PC-9 (cell line): ENCODE measurements at places on chromosomes 5 and 9. TPM values are rescaled to one million over a fixed set of nuclear protein-coding genes. Genes with fewer than 3 reads are reported as not detected.

GRCh38 chr5:32153723-32154122 is 20.4 kb downstream of the GOLPH3 start:
- H3K27ac ChIP-seq = peak overlapping the region; percentile 8; the same call in 1 of the 2 replicates
- no peak for DNase-seq
- H3K27me3 ChIP-seq = no peaks in the 10 kb centered on the region
- no peak overlapping the region for H3K4me3 ChIP-seq

DNA sequence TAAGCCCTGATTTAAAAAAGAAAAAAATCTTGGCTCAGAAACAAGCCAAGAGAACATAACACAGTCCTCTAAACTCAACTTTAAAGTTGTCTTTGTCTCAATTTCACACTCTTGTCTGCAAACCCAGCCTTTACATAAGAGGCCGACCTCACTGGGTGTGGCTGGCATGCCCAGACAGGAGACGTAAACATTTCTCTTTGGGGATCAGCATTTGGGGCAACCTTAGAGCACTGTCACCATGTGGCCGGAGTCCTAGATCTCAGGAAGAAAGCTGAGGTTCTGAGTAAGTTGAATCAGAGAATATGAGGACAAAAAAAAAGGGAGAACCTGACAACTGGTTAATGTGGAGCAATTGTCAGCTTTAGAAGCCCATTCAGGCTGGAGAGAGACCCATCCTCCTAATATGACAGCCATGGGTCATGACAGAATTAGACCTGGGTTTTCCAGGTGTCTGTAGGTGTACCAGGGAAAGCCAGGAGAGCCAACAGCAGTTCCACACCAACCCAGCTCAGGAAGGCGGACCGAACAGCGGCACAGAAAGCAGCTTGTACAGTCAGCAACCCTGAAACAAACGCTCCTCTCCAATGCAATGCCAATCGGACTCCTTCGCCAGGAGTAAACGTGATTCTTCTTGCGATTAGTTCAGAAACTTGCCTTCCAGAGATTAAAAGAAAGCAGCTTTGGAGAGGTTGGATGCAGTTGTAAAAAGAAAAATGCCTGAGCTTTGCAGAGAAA is 97.9 kb upstream of the MAP3K1 start:
- no peaks in the 10 kb centered on the region for H3K4me1 ChIP-seq
- no peaks in the 10 kb centered on the region for H3K27me3 ChIP-seq
- no peak overlapping the region for H3K4me3 ChIP-seq
- H3K36me3 ChIP-seq = no peaks in the 10 kb centered on the region

- no peaks in the 10 kb centered on the region for H3K27me3 ChIP-seq
- H3K27ac ChIP-seq = no peak overlapping the region
- no peak for DNase-seq
- no peaks in the 10 kb centered on the region for H3K36me3 ChIP-seq
Measured at GRCh38 chr9:84705128-84705527, 35.6 kb downstream of the NTRK2 start.

DNA sequence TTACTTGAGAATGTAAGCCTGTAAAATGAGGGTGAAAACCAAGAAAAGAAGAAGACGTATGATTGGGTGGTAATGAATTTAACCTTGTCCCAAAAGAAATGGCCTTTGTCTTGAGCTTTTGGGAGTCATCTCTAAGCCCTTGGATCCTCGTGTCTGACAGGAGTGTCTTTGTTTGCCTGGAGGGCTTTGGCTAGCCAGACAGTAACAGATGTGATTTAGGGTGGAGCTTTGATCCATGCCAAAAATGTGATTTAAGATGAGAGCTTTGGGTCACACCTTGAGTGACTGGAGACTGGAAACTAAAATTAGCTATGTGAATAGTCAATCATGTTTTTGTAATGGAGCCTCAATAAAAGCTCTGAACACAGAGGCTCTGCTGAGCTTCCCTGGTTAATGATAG is 25.9 kb upstream of the ZFAND5 start:
- H3K4me3 ChIP-seq = no peak overlapping the region
- DNase-seq = no peak

DNA sequence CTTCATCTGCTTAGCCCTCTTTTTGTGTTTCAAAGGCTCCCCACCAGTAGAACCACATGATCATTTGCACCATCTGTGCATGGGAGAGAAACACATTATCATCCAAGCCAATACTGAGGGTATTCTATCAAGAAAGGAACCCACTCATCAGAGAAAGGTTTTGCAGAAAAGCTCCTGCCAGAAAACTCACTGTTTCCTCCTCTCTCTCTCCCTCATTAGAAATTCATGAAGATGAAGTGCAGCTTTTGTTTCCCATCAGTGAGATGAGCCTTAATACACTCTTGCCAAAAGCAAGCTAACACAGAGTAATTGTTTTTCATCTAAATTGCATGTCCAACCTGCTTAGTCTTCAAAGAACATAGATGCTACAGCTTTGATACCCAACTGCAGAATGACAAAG is 142.4 kb upstream of the GRAMD2B start:
- H3K36me3 ChIP-seq = no peaks in the 10 kb centered on the region
- DNase-seq = no peak
- H3K4me1 ChIP-seq = no peaks in the 10 kb centered on the region
- H3K27me3 ChIP-seq = no peaks in the 10 kb centered on the region
- H3K4me3 ChIP-seq = no peak overlapping the region

- H3K4me1 ChIP-seq = peaks cover 15% of the 10 kb centered on the region
- 0 out of 2 replicates have a peak, but pooled peaks cover 4% of the 10 kb centered on the region for H3K27me3 ChIP-seq
- H3K4me3 ChIP-seq = no peak overlapping the region
- DNase-seq = no peak
- H3K36me3 ChIP-seq = no peaks in the 10 kb centered on the region
- H3K27ac ChIP-seq = no peak overlapping the region
Measured at GRCh38 chr9:126051446-126052130, 275.0 kb upstream of the MVB12B start.

DNA sequence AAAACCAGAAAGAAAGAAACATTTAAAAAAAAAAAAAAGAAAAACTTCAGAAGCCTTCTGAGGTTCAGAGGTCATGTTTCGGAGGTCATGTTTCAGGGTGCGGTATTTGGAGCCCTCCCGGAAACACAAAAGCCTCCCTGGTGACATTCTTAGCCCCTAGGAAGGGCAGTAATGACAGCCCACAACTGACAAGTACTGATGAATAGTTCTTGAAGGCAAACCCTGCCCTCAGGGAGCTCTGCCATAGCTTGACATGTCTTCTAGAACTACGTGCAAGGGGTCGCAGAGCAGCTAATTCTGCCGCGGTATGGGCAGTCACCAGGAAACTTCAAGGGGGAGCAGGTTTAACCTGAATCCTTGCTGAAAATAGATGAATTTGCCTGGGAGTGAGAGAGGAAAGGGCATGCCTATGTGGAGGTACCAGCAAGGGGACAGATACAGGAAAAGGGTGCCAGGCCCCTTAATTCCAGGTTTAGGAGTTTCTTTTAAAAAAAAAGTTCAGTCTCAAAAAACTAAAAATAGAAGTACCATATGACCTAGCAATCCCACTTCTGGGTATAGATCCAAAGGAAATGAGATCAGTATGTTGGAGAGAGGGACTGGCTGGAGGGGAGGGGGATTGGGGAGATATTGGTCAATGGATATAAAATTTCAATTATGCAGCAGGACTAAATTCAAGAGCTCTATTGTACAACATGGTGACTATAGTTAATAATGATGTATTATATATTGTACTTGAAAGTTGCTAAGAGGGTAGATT is 98.4 kb downstream of the C9orf152 start:
- H3K4me1 ChIP-seq = peaks cover 27% of the 10 kb centered on the region
- H3K27ac ChIP-seq = peak overlapping the region; percentile 23
- peak; percentile 61 for DNase-seq
- no peak overlapping the region for H3K4me3 ChIP-seq
- H3K36me3 ChIP-seq = no peaks in the 10 kb centered on the region
- no peaks in the 10 kb centered on the region for H3K27me3 ChIP-seq

DNA sequence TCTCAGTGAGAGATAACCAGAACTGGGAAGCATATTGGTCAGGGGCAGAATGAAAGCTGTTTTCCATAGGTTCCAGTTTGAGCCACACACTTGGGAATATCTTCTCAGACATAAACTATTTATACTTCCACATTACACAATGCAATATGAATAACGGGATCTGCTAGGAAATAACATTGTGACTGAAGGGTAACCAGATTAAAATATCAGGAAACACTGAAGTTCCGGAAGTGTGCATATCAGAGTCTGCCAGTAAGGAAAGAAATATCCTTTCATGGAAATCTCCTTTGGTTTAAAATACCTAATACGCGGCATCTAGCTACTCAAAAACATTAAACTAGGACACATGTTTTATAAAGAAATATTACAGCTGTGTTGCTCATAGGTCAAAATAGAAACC is 56.3 kb downstream of the ST8SIA4 start:
- no peak for DNase-seq
- no peaks in the 10 kb centered on the region for H3K27me3 ChIP-seq
- no peak overlapping the region for H3K4me3 ChIP-seq
- H3K27ac ChIP-seq = no peak overlapping the region
- H3K4me1 ChIP-seq = no peaks in the 10 kb centered on the region

- no peaks in the 10 kb centered on the region for H3K4me1 ChIP-seq
- no peak overlapping the region for H3K27ac ChIP-seq
- H3K36me3 ChIP-seq = no peaks in the 10 kb centered on the region
- no peak overlapping the region for H3K4me3 ChIP-seq
- DNase-seq = no peak
Measured at GRCh38 chr5:4630031-4630430, 510.1 kb upstream of the ADAMTS16 start.

DNA sequence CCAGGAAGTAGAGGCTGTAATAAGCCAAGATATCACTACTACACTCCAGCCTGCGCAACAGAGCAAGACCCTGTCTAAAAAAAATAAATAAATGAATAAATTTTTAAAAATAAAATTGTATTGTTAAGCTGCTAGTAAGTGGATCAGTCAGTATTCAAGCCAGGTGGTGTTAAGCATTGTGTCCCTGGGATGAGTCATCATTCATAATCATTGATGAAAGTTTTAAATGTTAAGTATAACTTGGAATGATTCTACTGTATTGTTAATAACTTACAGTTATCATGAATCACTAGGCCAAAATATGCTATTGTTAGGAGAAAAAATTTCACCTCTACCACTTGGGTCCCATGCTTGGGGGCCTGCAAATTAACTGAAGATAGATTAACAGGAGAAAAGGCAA is 38.2 kb downstream of the MED10 start:
- no peak for DNase-seq
- no peak overlapping the region for H3K4me3 ChIP-seq
- H3K27me3 ChIP-seq = peaks cover 89% of the 10 kb centered on the region
- H3K36me3 ChIP-seq = no peaks in the 10 kb centered on the region
- no peaks in the 10 kb centered on the region for H3K4me1 ChIP-seq

- no peaks in the 10 kb centered on the region for H3K36me3 ChIP-seq
- H3K27ac ChIP-seq = no peak overlapping the region
- no peaks in the 10 kb centered on the region for H3K27me3 ChIP-seq
- DNase-seq = no peak
- no peaks in the 10 kb centered on the region for H3K4me1 ChIP-seq
- no peak overlapping the region for H3K4me3 ChIP-seq
Measured at GRCh38 chr9:104027295-104027694, 66.8 kb upstream of the SMC2 start.

DNA sequence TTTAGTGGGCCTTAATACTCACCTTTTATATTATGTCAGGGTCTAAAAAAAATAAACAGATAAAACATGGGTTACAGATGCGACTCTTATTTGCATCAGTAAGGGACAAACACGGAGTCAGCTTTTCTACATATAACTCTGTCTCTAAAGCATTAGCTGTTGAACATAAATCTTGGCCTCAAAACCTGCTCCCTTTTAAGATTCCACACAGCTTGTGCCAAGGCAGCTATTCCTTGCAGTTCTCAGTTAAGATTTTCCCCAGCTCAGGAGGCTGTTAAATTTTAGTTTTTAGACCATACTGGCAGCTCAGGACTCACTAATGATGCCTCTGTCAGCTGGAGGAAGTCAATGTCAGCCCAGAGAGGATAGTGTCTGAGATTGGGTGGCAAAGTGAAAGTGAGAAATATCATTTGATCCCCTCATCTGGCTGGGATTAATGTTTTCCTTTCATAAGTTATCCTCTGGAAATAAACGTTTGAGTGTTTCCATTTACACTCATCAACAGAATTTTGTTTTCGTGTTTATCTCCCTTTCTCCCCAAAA is 287.5 kb downstream of the ELAVL2 start:
- no peak for DNase-seq
- no peak overlapping the region for H3K27ac ChIP-seq
- no peaks in the 10 kb centered on the region for H3K36me3 ChIP-seq
- peaks cover 4% of the 10 kb centered on the region; the same call in 1 of the 2 replicates for H3K4me1 ChIP-seq
- H3K4me3 ChIP-seq = no peak overlapping the region

CRHBP gene
- total RNA-seq = not detected in 2 replicates

FAM221B gene
- not detected in 2 replicates for total RNA-seq

AQP7 gene
- total RNA-seq = 0.59 TPM in 1 of 2 replicates, not detected in the other
